GM10248 (cell line): ENCODE measurements at places on chromosomes 7 and 10.

- DNase-seq = no peak
Measured at GRCh38 chr7:2732959-2733584, 45.1 kb downstream of the AMZ1 start.

DNA sequence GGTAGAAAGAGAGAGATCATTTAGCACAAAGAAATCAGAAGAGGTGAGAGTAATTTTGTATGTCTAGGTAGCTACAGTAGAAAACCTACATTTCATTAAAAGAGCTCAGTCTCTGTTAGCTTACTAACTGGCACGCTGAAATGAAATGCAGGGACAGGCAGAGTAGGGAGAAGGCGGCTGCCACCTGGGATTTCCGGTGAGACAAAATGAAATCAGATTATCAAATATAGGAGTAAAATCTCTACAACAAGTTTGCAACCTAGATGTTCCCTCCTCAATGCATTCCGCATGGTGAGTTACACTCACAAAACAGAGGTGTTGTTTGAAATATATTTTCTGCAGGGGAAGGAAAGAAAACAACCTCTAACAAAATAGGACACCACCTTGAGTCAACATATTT is 55.9 kb downstream of the VOPP1 start:
- no peak for DNase-seq

DNA sequence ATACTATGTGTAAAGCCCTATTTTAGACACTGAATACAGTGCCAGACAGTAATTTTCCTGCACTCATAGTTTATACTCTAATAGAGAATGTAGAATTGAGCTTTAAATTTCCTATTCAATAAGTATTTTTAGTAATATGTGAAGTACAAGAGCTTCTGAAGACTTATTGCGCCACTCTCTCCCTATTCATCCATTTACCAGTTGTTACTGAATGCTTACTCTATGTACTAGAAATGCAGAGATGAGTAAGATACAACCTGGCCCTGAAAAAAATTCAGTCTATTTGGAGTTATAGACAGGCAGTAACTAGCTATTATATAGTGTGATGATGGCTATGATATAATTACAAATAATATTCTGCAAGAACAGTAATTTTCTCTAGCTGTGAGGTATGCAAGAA is 98.8 kb downstream of the ADK start:
- no peak for DNase-seq

GRCh38 chr7:5404421-5404826 is 19.2 kb downstream of the TNRC18 start:
- no peak for DNase-seq

GRCh38 chr10:89134963-89135362 is 72.2 kb downstream of the CH25H start:
- peak; percentile 15 for DNase-seq

- DNase-seq = no peak
Measured at GRCh38 chr7:110974441-110974840, 116.5 kb upstream of the LRRN3 start.

GRCh38 chr10:84607523-84607922 is 279.1 kb downstream of the CCSER2 start:
- no peak for DNase-seq

GRCh38 chr7:108137040-108137439 is 6.9 kb upstream of the LAMB4 start:
- DNase-seq = no peak

GRCh38 chr10:125538947-125539731 is 143.8 kb downstream of the TEX36 start:
- no peak for DNase-seq

DNA sequence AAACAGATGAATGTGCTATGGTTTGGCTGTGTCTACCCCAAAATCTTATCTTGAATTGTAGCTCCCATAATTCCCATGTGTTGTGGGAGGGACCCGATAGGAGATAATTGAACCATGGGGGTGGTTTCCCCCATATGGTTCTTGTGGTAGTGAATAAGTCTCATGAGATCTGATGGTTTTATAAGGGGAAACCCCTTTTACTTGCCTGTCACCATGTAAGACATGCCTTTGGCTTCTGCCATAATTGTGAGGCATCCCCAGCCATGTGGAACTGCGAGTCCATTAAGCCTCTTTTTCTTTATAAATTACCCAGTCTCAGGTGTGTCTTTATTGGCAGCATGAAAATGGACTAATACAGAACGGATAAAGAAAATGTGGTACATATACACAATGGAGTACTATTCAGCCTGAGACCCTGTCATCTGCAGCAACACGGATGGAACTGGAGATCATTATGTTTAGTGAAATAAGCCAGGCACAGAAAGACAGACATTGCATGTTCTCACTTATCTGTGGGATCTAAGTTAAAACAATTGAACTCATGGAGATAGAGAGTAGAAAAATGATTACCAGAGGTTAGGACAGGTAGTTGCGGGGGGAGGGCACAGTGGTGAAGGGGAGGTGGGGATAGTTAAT is 587.6 kb upstream of the NRP1 start:
- no peak for DNase-seq

DNA sequence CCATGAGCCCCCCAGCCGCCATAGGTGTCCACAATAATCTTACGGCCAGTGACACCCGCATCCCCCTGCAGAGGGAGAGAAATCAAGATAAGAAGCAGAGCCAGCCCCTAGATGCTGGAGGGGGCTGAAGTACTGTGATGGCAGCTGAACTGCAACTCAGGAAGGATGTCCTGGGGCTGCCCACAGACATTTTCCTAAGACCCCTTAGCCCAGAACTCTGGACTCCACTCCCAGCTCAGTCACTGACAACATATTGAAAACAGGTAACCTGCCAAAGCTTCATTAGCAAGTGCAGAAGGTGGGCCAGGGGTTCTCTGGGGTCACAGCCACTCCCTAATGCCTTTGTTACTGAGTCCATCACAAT is 14.3 kb downstream of the MAT1A start:
- DNase-seq = no peak
